Stimulated activated CD8-positive, alpha-beta memory T cell treated with anti-CD3 and anti-CD28 coated beads, Interleukin-7, amount 100 ng/mL, for 24 hours (primary cell): ENCODE measurements at places on chromosomes 16 and 17.

GRCh38 chr17:64546716-64547115 is 39.9 kb downstream of the CEP95 start:
- no peak for DNase-seq

DNA sequence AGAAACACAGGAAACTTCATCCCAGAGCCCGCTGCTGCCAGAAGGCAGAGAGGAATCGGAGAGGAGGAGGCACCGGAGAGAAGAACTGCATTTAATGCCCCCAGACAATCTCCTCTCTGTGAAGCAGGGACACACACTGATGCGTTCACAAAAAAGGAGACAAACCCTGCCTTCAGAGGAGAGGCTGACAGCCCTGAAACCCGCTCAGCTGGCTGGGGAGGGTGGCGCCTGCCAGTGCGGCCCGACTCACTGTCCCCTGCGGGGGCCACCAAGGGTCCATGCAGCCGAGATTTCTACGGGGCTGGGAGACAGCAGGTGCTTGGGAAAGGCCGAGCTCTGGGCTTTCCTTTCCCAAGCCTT is 21.9 kb upstream of the CACNG1 start:
- no peak for DNase-seq

GRCh38 chr17:8952191-8952590 is 13.3 kb downstream of the PIK3R5 start:
- no peak for DNase-seq

DNA sequence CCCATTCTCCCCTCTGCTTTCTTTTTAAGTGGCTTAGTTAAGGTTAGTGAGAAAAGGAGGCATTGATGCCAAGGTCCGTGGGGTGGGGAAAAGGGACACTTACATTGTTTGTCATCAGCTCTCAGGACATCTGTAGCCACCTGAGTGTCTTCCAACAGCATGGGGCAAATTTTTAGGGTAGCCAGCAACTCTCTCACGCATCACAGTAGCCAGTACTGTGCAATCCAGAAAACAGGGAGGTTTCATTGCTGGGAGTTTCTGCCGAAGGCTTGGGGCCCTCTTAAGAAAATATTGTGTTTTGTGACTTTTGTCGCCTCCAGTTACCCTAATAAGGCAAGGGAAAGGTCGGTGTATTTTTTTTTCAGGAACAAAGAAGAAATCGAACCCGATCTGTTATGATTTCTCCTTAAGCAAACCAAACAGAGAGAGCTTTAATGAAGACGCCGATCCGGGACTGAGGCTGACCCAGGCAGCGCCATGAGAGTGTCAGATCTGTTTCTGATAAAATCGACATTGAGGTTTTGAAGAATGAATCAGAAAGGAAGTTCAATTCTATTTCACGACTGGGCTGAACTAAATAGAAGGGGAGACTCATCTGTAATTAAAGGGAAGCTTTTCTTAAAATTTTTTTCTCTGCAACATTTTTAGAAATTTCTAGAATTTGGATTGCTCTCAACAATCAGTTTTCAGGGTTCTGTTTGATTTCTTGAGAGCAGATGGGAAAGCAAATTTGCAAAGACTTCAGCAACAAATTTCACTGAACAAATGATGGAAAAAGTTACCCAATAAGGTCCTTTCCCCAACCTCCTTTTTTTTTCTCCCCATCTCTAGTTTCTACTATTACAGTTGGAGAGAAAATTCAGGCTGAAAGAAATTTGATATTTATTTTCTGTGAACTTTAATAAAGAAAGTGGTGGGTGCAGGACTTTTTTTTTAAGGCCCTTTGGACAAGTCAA is 144.7 kb upstream of the IRX3 start:
- DNase-seq, result no peak

DNA sequence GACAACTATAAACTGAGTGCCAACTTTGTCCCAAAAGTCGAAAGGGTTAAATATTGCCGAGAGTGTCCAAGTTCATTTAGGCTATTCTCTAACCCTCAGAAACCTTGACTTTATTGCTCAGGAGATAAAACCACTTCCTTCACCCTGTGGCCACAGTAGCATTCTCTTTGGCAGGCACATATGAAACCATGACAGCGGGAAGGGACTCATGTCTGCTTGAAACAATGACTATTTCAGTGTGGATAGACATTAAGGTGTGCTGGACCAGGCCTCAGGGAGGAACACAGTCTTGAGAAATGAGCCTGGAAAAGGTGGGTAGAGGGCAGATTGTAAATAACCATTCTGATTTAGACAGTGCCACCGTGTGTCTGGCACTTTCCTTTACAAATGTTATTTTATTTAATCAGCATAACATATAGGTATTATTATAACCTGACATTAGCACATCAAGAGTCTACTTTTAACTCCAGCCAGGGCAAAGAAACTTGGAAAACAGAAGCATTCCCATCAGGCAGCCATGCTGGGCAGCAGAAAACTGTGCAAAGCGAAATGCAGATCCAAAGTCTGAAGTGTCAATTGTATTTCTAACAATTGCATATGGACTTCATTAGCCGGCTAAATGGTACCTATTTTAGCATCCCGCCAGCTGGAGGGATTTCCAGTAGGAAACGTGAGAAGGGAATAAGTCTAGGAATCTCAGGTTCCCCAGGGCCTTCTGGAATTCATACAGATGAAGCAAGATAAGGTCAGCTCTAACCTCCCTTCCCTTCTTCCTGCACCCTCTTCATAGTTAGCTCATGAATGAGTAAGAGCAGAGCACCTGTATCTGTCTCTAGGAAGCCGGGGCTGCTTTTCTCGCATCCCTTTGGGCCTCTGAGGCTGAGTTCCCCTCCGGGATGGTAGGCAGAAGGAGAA is 212.8 kb upstream of the ELAC2 start:
- DNase-seq, result no peak
